ENCODE measurements at places on chromosomes 11 and 22. TPM values are rescaled to one million over a fixed set of nuclear protein-coding genes. Genes with fewer than 3 reads are reported as not detected.

PKP3 gene
- 154 TPM for total RNA-seq

SLC22A25 gene
- not detected for total RNA-seq

PARVG gene
- total RNA-seq, result not detected

PHOX2A gene
- not detected for total RNA-seq

DLG2 gene
- total RNA-seq, result 0.73 TPM

FOLR3 gene
- total RNA-seq, result not detected

- DNase-seq, result no peak
- H3K36me3 ChIP-seq, result no peaks in the 10 kb centered on the region
- H3K4me3 ChIP-seq, result no peak overlapping the region
- H3K4me1 ChIP-seq, result no peaks in the 10 kb centered on the region
Measured at GRCh38 chr22:48931452-48931851, 896.2 kb downstream of the BRD1 start.

DNA sequence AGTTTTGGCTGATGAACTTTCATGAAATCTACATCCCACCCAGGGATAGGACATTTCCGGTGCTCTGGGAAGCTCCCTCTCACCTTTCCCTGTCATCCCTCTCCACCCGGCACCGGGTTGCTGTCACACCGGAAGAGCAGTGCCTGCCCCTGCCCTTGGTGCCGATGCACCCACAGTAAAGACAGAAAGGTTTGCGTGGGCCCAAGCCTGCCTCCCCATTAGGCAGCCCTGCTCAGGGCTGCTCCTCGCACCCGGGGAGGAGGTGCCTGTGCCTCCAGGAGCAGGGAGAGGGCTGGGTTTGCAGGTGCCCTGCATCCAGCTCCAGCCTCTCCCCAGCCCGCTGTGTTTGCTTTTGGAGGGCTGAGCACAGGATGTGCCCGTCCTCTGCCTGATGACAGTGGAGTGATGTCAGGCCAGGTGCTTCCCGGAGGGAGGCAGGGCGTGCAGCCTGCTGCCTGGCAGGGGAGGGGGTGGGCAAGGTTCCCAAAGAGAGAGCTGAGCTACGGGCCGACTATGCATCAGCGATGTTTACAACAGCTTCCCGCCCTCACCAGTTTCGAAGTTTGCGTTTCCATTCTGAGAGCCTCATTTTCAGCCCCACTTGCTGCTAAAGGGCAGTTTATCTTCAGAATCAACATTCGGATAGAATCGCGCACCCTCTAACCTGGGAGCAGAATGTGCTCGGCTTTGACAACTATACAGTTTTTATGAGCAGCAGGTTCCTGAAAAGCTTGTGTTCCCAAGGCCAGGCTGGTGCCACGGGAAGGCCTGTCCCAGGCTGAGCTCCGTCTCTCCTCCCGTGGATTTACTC is 83.2 kb upstream of the CLDN5 start:
- H3K27ac ChIP-seq, result no peak overlapping the region
- no peak for DNase-seq
- no peaks in the 10 kb centered on the region for H3K4me1 ChIP-seq
- peaks cover 89% of the 10 kb centered on the region for H3K27me3 ChIP-seq

- no peaks in the 10 kb centered on the region for H3K27me3 ChIP-seq
- peaks cover 56% of the 10 kb centered on the region for H3K36me3 ChIP-seq
- H3K4me1 ChIP-seq, result no peaks in the 10 kb centered on the region
- H3K27ac ChIP-seq, result no peak overlapping the region
Measured at GRCh38 chr11:205221-206001, 1.8 kb downstream of the BET1L start.

DNA sequence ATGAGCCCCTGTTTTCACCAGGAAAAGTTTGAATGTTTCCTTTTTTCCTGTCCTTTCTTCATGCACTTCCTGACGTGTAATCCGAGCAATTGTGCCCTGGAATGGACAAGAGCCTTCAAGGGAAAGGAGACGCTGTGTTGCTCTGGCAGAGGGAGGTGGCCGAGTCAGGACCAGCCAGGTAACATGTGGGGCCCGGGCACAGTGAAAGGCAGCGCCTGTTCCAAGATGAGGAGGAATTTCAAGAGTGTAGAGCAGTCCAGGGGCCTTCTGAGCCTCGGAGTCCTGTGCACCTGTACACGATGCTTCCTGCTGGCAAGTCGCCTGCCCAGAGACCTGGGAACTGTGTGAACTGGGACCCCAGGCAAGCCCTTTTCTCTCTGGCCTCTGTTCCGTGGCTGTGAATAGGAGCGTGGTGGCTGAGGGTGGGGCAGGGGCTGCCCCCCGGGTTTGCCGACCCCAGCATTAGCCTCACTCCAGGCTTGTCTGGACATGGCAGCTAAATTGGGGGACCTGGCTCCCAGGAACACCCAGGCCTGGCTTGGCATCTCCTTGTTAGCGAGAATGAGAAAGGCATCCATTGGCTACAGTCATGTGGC is 92.0 kb downstream of the MYEOV start:
- no peaks in the 10 kb centered on the region for H3K27me3 ChIP-seq
- no peak overlapping the region for H3K27ac ChIP-seq
- H3K4me3 ChIP-seq, result no peak overlapping the region
- no peak for DNase-seq

- peaks cover 36% of the 10 kb centered on the region for H3K4me1 ChIP-seq
- H3K27me3 ChIP-seq, result no peaks in the 10 kb centered on the region
- peak; percentile 81 for DNase-seq
- peak overlapping the region; percentile 92 for H3K4me3 ChIP-seq
Measured at GRCh38 chr22:20080445-20080775, 369 bp downstream of the DGCR8 start.

DNA sequence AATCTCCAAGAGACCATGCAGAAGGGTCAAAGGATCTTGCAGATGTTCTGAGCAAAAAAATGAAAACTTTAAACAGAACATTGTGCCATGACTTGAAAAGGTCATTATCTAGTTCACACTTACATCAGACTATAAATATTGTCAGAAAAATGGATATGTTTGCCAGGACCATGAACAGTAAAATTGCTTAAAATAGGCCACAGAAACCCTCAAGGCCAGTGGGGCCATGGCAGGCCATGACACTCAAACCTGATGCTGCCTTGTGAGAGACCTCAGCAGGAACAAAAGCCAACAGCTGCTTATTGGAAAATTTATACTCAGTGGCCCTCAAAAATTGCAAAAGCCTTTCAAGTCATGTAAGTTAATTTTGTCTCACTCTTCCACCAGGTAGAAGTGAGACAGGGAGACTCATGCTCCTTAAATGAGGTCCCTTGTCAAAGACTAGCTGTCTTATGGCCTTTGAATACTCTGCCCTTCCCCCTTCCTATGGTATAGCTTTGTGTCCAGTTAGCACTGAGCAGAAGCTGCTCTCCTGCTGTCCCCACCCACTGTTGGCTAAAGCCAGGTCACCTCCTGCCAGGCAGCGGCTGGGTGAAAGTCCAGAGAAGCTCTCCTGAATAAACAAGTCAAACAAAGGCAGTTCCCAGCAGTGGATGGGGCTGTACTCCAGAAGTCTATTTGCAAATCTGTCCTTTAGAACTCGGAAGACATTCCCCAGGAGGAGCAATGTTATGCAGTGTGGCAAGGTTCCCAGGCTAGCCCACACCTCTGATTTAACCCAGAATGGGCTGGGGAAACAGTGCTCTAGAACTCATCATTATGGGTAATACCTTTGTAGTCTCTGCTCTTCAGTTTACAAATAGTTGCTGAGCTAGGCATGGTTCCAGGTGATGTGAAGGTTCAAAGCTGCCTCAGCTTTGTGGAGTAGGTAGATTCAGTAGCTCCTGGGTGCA is 21.4 kb downstream of the ADM start:
- H3K27me3 ChIP-seq, result peaks cover 8% of the 10 kb centered on the region
- no peak overlapping the region for H3K4me3 ChIP-seq
- H3K27ac ChIP-seq, result no peak overlapping the region
- peaks cover 6% of the 10 kb centered on the region for H3K36me3 ChIP-seq
- peaks cover 27% of the 10 kb centered on the region for H3K4me1 ChIP-seq
- DNase-seq, result peak; percentile 45

DNA sequence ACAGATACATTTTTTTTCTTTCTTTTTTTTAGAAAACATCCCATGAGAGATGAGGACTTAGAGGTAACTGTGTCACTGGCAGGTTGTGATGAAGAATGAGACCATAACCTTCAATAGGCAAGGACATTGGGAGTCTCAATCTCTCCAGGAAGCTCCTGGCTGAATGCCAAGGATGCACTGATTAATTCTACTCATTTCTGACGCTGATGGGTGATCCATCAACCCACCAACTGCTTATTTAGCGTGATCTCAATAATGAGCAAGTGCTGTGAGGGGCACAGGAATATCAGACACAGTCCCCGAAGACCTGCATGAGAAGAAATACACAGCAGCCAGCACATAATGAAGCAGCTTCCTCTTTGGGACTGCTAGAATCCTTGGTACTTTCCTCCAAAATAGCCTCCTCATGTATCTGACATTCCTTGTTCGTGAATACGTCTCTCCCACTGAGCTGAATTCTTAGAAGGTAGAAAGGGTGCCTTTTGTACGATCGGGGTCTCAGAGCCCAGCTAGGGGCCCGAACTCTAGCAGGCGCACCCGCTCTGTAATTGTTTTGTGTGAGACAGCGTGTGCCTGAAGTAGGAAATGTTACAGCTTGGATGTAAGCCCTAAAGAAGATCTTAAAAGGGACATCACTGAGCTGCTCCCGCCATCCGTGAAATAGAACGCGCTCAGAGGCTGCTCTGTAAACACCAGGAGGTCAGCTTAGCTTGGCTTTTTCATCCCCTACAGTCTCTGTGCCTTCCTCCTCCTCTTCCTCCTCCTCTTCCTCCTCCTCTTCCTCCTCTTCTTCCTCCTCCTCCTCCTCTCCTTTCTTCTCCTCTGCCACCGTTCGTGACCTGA is 7.2 kb downstream of the CLMP start:
- no peak for DNase-seq
- no peak overlapping the region for H3K27ac ChIP-seq
- no peaks in the 10 kb centered on the region for H3K36me3 ChIP-seq
- peaks cover 30% of the 10 kb centered on the region for H3K27me3 ChIP-seq
- peak overlapping the region; percentile 7 for H3K4me3 ChIP-seq
- H3K4me1 ChIP-seq, result peaks cover 9% of the 10 kb centered on the region

- peak overlapping the region; percentile 26 for H3K27ac ChIP-seq
- H3K27me3 ChIP-seq, result no peaks in the 10 kb centered on the region
Measured at GRCh38 chr11:13012056-13012661, 3.0 kb downstream of the RASSF10 start.

GRCh38 chr11:70854901-70855556 is 397.3 kb downstream of the SHANK2 start:
- peaks cover 5% of the 10 kb centered on the region for H3K36me3 ChIP-seq
- no peak for DNase-seq
- no peak overlapping the region for H3K4me3 ChIP-seq
- H3K27ac ChIP-seq, result no peak overlapping the region
- H3K27me3 ChIP-seq, result no peaks in the 10 kb centered on the region

DNA sequence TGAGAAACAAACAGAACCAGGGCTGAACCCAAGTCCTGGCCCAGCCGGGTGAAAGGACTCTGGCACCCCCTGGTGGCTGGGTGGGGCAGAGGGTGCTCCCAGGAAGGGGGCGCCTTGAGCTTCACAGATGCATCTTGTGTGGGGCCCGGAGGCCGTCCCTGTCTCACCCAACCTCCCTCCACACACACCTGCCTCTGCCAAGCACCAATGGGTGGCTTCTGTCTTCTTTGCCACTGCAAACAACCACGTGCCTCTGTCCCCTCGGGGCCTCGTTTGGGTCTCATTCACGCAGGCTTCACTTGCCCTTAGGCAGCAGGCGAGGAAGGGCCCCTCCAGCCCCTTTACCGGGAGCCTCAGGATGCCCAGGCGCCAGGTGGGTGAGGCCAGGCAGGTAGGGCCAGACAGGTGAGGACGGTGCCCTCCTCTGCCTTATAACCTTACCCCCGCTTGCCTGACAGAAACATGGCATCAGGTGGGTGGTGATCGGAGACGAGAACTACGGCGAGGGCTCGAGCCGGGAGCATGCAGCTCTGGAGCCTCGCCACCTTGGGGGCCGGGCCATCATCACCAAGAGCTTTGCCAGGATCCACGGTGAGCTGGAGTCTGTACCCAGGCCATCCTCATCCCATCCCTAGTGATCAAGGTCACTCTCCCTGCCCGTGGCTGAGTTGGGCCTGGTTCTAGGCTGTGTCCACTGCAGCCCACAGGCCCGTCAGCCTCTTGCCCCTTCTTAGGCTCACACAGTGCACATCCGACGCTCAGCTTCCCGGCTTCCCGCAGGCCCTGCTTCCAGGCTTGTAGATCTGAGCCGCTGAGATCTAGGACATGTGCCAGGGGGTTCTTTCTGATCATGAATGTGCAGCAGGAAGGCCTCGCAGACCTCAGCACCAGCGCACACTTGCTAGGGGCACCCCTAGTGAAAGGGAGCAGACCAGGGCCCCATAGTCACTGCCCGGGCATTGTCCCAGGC is 17.2 kb downstream of the POLR3H start:
- H3K27me3 ChIP-seq, result no peaks in the 10 kb centered on the region
- DNase-seq, result peak; percentile 71
- H3K4me3 ChIP-seq, result no peak overlapping the region
- peak overlapping the region; percentile 77 for H3K27ac ChIP-seq

- no peak overlapping the region for H3K4me3 ChIP-seq
- no peak overlapping the region for H3K27ac ChIP-seq
- peaks cover 13% of the 10 kb centered on the region for H3K27me3 ChIP-seq
- H3K36me3 ChIP-seq, result no peaks in the 10 kb centered on the region
- H3K4me1 ChIP-seq, result no peaks in the 10 kb centered on the region
Measured at GRCh38 chr11:77188633-77189491, 60.8 kb downstream of the MYO7A start.

- DNase-seq, result peak; percentile 27
- peaks cover 33% of the 10 kb centered on the region for H3K4me1 ChIP-seq
- H3K27ac ChIP-seq, result no peak overlapping the region
- H3K27me3 ChIP-seq, result peaks cover 20% of the 10 kb centered on the region
- no peak overlapping the region for H3K4me3 ChIP-seq
- H3K36me3 ChIP-seq, result peaks cover 5% of the 10 kb centered on the region
Measured at GRCh38 chr11:20351136-20351535, 12.4 kb upstream of the HTATIP2 start.

DNA sequence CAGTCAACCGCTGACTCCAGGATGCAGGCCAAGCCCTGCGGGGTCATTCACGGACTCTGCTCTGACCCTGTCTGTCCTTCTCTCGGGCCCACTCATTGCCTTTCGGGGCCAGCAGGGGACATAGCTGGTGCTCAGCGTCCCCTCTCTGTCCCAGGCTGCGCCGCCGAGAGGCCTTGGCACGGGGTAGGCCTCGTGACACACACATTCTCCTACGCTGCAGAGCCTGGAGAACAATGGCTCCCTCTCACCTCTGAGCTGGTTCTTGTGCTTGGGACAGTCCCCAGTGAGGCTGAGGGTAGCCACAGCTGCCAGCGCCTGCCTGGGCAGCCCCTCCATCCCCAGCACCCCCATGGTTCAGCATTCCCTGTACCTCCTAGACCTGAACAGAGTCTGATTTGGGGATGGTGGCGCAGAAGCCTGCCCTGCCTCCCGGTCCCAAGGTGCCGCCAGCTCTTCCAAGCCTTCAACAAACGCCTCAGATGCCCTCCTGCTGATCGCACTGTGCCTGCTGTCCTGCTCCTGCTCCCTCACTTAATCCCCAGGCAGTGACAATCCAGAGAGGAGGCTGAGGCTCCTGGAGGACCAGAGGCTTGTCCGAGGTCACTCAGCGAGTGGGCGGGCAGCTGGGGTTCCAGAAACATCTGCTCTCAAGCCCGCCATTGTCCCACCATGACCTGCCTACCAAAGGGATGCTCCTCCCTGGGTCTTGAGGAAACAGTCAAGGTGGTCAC is 30.4 kb downstream of the DUSP8 start:
- H3K27me3 ChIP-seq, result peaks cover 58% of the 10 kb centered on the region
- no peaks in the 10 kb centered on the region for H3K4me1 ChIP-seq
- DNase-seq, result no peak
- H3K4me3 ChIP-seq, result no peak overlapping the region

- peaks cover 95% of the 10 kb centered on the region for H3K4me1 ChIP-seq
- no peaks in the 10 kb centered on the region for H3K27me3 ChIP-seq
- H3K36me3 ChIP-seq, result peaks cover 28% of the 10 kb centered on the region
Measured at GRCh38 chr11:16893456-16894066, 120.7 kb downstream of the PLEKHA7 start.

GRCh38 chr11:79661373-79661772 is 220.5 kb upstream of the TENM4 start:
- no peaks in the 10 kb centered on the region for H3K4me1 ChIP-seq
- DNase-seq, result no peak
- H3K4me3 ChIP-seq, result no peak overlapping the region
- H3K27me3 ChIP-seq, result no peaks in the 10 kb centered on the region
- H3K36me3 ChIP-seq, result no peaks in the 10 kb centered on the region
